ENCODE measurements at places on chromosomes 13 and 19. TPM values are rescaled to one million over a fixed set of nuclear protein-coding genes. Genes with fewer than 3 reads are reported as not detected.

ACTMAP gene
- 2.1 TPM for total RNA-seq

CBARP gene
- 2.7 TPM for total RNA-seq

TMEM145 gene
- 11.5 TPM for total RNA-seq

CBY2 gene
- not detected for total RNA-seq

C19orf67 gene
- total RNA-seq: 0.22 TPM

All from spinal cord (tissue), 10 donors.